ENCODE measurements at places on chromosomes 5 and 9.

DNA sequence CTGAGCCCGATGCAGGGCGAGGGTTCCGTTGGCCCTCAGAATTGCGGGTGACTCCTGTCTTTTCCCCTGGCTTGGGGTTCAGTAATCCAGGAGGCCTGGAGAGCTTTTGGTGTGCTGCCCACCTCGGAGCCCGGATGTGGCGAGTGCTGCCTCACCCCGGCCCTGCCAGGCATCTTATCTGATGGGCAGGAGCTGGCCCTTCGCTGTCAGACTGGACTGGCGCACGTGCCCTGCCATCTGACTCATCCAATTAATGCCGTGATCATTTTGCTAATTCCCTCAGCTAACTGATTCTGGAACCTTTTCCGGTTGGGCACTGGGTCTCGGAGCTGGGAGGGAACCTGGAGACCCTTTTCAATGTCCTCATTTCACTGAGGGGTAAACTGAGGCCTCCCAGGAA is 34.6 kb downstream of the RXRA start:
- DNase-seq = no peak

GRCh38 chr9:137233143-137233980 is 2.7 kb downstream of the SLC34A3 start:
- no peak for DNase-seq

- no peak for DNase-seq
Measured at GRCh38 chr9:107685901-107686300, 196.3 kb upstream of the KLF4 start.

- no peak for DNase-seq
Measured at GRCh38 chr9:136961279-136962065, 9.4 kb downstream of the LCN12 start.

DNA sequence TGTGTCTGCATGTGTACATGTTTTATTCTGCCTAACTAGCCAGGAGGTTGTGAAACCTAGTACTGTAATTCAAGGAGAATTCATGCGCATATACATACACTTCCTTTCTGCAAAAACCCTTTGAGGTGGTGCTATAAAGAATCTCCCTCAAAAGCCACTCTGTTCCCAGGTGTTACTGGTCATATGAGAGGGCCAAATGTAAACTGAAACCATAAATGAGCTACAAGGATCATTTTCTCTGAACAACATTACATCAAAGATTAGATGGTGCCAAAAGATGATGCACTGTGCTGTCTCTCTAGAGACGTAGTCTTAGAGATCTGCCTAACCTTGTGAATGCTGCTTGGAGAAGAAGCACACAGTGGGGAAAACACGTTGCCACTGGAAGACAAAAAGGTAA is 15.7 kb downstream of the NREP start:
- DNase-seq = no peak

DNA sequence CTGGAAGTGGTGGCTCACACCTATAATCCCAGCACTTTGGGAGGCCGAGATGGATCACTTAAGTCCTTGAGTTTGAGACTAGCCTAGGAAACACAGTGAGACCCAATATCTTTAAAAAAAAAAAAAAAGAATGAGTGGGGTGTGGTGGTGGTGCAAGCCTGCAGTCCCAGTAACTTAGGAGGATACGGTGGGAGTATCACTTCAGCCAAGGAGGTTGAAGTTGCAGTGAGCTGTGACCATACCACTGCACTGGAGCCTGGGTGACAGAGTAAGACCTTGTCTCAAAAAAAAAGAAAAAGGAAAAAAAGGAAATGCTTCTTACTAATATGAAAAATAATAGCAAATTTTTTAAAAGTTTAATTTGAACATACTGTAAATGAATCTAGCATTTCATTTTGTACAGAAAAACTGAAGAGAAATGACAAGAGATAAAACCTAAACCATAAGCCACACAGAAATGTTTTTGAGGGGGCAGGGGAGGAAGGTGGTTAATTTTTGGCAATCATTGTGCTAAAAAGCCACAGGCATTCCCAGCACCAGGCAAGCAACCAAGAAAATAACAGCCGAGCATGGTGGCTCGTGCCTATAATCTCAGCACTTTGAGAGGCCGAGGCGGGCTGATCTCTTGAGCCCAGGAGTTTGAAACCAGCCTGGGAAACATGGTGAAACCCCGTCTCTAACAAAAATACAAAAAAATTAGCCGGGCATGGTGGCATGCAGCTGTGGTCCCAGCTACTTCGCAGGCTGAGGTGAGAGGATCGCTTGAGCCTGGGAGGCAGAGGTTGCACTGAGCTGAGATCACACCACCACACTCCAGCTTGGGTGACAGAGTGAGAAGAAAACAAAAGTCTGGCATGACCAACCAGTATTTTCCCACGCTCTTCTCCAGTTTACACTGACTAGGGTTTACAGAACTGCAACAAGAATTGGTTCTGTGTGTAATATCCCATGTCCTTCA is 114.5 kb upstream of the NR5A1 start:
- DNase-seq = no peak

GRCh38 chr5:96579711-96580110 is 82.5 kb upstream of the CAST start:
- DNase-seq = no peak

- no peak for DNase-seq
Measured at GRCh38 chr5:95777441-95777840, 45.1 kb downstream of the GLRX start.

GRCh38 chr9:109538346-109538745 is 40.2 kb upstream of the PTPN3 start:
- no peak for DNase-seq

DNA sequence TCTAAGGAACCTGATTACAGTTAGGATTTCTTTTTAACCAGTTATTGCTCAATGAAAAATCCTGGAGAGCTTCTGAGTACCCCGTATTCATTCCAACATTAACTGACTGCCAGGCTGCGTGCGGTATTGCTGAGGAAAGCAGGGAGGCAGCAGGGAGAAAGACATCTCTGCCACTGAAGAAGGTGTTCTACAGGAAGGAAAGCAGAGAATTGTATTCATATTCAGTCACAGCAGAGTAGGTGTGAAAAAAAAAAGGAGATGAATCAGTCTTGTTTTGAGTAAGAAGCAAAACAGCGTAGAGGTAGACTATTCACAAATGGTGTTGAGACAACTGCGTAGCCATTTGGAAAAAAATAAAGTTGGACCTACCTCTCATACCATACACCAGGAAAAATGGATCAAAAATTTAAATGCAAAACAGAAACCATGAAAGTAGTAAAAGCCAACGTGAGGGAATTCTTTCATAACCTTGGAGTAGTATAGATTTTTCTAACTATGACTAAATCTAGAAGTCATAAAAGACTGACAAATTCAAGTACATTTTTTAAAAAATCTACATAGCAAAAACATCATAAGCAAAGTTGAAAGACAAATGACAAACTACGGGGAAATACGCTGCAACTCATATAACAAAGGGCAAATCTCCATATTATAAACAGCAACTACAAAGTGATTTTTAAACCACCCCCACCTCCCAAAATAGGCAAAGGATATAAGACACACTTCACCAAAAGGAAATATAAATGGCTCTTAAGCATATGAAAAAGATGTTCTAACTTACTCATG is 9.9 kb upstream of the NR4A3 start:
- DNase-seq = no peak

GRCh38 chr9:111891910-111892499 is 4.6 kb upstream of the UGCG start:
- DNase-seq = no peak

DNA sequence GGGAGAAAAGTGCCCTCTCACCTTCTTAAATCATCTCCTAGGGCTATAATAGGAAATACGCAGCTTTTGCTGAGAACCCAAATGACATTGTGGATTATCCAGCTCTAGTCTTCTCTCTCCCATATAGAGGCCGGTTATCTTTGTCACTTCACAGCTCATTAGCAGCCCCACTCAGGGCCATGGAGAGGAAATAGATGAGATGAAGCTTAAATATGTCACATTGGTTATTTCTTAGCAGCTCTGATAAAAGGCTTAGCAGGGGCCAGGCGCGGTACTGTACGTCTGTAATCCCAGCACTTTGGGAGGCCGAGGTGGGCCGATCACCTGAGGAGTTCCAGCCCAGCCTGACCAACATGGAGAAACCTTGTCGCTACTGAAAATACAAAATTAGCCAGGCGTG is 90.0 kb downstream of the GHR start:
- DNase-seq = no peak

GRCh38 chr9:127865645-127866464 is 11.4 kb upstream of the ENG start:
- no peak for DNase-seq

GRCh38 chr5:43636076-43636475 is 33.1 kb downstream of the NNT start:
- DNase-seq = no peak

DNA sequence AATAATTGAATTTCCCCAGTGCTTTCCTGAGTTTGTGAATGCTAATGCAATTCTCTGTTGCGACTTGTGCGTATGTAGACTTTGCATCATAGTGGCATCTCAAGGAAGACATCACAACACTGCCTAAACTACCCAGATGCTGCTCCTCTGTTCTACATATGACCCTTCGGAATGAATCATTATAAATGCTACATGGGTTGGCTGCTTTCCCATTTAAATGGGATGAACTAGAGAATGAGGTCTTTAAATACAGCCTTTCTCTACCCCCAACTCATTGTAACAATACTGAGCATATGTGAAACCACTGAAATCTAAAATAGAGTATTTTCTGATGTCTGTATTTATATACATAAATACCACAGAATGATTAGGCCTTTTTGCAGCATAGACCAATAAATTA is 136.6 kb upstream of the ICE1 start:
- DNase-seq = no peak

DNA sequence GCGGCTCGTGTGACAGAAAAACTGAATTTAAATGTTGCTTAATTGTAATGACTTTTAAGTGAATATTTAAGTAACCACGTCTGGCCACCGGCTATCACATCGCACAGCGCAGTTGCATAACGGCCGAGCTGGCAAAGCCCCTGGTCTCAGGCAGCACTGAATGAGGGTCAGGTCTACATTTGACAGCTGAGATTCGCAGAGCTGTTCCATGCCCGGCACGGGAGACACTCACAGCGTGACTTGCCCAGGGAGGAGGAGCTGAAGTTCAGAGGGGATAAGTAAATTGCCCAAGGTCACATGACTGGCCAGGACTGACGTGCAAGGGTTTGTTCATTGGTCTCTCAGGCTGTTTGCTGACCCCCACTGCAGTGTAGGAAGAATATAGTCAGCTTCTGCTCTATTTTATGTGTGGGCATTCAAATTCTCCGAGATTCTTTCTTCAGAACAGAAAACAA is 17.4 kb upstream of the COL5A1 start:
- no peak for DNase-seq

DNA sequence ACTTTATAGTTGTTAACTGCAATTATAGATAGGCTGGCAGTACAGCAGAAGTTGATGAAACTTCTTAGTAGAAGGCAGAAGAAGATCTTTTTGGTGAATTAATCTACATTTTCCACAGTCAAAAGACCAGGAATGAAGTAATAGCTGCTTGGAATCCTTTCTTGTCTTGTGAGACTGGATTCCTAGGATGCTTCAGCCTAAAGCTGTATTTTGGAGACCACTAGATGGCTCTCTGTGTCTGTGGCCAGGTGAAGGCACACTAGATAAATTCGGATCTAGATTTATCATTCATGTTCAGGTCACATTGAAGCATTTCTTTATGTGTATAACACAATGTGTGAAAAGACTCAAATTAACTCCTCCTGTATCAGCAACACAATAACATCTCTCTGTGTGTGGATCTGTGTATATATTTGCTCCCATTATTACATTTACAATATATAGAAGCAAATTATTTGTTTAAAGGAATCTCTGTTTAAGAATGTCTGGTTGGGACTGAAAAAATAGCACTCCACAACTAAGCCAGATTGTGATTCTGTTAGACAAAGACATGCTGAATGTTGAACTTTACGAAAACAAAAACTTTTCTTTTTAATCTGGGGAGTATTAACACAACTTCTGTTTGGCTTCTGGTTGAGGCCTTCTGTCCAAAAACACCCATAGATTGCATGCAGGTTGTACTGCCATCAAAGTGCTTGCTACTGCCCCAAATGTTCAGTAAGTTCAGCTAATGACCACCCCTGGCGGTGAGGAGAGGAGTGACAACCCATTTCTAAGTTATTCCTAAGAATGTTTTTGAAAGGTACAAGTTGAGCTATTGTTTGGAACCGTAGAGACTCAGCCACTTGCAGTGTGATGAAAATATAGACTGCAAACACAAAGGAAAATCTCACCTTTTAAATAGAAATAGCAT is 10.6 kb downstream of the GRIN3A start:
- peak; percentile 12 for DNase-seq

DNA sequence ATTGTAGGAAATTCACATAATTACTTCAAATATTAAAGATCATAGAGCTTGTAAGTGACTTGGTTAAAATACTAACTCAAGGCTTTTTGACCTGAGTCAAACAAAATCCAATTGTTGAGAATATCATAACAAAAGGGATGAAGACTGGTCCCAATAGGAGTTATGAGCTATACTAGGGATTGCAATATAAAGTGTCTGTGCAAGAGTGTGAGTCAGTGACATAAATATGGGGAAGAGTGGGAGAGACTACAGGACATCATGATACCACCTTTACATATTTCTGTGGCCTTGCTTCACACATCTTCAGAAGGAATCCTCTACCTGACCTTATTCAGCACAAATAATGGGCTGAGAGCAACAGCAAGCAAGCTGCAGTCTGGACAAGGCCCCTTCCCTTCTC is 180.9 kb upstream of the SLC24A2 start:
- no peak for DNase-seq

GRCh38 chr9:128882677-128883603 is 1.0 kb downstream of the LRRC8A start:
- peak; percentile 74 for DNase-seq

GRCh38 chr9:126366366-126367011 is 39.9 kb downstream of the MVB12B start:
- no peak for DNase-seq

- DNase-seq = no peak
Measured at GRCh38 chr9:79664375-79664831, 92.6 kb downstream of the TLE4 start.

DNA sequence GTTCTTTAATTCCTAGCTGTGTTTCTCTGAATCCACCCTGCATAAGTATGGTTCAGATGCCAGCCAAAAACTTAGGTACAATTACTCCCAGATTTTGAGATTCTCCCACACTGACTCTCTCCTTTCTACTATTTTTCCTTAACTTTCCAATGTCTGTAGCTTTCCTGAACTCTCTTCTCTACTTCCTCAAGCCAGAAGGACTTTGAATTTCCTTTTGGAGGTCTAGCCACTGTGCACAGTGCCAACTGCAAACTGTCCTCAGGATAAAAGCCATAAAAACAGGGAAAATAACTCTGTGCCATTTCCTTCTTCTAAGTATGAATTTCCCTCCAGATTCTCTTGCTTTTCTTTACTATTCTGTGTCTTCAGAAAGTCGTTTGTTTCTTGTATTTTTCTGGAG is 157.2 kb downstream of the AP3B1 start:
- no peak for DNase-seq

GRCh38 chr9:137428841-137429545 is 5.8 kb downstream of the NOXA1 start:
- DNase-seq = no peak

DNA sequence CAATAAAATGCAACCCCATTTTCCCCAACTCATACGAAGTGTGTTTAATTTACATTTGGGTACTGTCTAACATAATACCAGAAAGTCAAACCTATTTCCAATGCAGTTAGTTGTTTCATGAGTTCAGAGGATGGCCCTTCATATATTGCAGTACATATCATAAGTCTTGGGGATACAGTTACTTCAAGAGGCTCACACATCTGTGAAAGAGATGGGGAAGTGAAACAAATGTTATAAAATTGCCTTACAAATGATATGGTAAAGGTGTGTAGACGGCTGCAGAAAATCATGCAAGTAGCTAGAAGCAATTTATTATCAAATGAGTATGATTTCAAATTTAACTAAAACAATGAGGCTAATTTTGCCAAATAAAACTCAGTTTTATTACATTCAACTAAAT is 219.0 kb upstream of the CDH12 start:
- DNase-seq = no peak
